Stimulated activated CD8-positive, alpha-beta memory T cell treated with anti-CD3 and anti-CD28 coated beads, Interleukin-4, amount 100 ng/mL, for 4 hours (primary cell): ENCODE measurements at places on chromosomes 4 and X.

DNA sequence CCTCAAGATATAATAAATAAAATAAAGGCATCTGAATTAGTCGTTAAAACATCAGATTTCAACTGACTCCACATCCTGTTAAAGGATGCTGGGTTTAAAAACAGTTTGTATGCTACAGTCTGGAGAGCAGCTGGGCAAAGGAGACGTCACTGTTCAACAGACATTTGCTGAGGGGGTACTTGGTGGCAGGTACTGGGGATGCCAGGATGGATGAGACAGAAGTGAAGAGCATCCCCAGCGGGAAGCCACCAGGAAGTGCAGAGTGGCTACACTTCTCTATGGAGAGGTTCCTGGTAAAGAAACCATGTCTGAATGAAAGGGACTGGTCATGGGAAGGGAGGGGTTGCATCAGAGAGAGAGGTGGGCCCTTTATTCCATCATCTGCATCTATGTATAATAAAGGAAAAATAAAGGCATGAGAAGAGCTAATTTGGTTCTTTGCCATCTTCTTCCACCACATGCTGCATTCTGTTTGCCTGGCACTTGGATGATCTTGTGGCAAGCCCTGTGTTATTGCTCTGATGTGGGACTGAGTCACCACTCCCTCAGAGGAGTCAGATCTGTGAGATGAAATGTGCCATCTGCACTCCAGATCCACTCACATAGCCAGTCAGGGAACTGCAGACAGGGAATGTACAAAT lies 145.0 kb downstream of the SOWAHB start:
- DNase-seq = no peak

DNA sequence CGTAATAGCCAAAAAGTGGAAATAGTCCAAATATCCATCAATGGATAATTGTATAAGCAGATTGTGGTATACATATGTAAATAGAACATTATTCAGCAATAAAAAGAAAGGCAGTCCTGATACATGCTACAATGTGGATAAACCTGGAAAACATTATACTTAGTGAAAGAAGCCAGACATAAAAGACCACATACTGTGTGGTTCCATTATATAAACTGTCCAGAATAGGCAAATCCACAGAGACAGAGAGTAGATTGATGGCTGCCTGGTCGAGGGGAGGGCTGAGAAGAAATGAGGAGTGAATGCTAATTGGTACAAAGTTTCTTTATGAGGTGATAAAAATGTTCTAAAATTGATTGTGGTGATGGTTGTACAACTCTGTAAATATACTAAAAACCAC lies 397.4 kb upstream of the RPS6KA3 start:
- no peak for DNase-seq

DNA sequence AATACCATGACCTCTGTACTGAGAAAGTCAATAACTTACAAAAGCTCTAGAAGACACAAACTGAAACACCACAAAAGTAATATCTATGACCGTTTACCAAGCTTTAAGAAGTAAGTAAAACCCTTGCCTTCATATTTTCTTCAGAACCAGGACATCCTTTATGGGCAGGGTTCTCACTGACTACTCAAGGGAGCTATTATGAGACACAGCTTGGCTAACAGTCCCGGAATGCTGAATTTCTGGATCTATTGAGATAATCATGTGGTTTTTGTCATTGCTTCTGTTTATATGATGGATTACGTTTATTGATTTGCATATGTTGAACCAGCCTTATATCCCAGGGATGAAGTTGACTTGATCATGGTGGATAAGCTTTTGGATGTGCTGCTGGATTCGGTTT lies 19.9 kb upstream of the CDS1 start:
- no peak for DNase-seq

DNA sequence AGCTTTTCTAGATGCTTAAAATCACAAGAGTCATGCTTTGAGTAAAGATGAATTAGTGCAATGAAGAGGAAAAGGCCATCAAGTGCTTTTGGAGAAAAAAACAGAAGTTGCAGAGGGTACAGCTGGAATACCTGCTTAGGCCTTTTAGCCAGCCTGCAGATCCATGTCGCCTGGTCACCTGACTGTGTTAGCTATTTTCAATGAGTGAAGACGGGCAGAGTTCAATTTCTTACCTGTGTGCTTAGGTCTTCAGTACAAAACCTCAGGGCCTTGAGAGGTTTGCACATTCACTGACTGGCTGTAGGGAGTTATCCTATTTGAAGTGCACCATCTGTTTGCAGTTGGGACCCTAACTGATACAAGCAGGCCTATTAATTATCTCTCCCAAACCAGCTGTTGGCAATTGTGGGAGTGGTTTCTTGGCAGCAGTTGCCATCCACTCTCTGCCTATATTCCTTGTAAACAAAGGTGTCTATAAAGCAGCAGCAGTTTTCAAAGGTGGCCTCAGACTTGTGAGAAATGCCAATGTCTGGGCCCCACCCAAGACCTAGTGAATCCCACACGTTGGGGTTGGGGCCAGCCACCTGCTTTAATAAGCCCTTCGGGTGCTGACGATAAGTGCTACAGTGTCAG lies 16.3 kb upstream of the FAT1 start:
- no peak for DNase-seq
